CD4-positive, alpha-beta T cell treated with Interleukin-4 for 4 hours (primary cell): ENCODE measurements at places on chromosomes 3 and 15.
A peak's percentile ranks its signal among the peaks of the same experiment; 100 is the strongest.

- DNase-seq, result no peak
Measured at GRCh38 chr3:54600441-54601204, 327.2 kb downstream of the LRTM1 start.

GRCh38 chr15:101610611-101611000, 41.6 kb downstream of the TM2D3 start:
- no peak for DNase-seq

- DNase-seq, result no peak
Measured at GRCh38 chr3:194447161-194447560, 39.6 kb downstream of the ATP13A3 start.

DNA sequence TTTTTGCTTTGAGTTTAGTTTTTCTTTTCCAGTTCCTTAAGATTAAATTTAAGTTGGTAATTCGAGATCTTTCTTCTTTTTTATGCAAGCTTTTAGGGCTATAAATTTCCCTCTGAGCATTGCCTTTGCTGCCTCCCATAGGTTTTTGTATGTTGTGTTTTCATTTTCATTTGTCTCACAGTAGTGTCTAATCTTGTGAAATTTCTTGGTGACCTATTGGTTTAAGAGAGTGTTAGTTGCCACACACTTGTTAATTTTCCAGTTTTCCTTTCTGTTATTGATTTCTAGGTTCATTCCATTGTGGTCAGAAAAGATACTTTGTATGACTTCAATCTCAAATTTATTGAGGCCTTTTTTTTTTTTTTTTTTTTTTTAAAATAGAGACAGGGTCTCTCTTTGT, 18.3 kb upstream of the IL20RB start:
- DNase-seq, result peak; percentile 33

- no peak for DNase-seq
Measured at GRCh38 chr3:140113996-140114788, 179.2 kb downstream of the CLSTN2 start.

DNA sequence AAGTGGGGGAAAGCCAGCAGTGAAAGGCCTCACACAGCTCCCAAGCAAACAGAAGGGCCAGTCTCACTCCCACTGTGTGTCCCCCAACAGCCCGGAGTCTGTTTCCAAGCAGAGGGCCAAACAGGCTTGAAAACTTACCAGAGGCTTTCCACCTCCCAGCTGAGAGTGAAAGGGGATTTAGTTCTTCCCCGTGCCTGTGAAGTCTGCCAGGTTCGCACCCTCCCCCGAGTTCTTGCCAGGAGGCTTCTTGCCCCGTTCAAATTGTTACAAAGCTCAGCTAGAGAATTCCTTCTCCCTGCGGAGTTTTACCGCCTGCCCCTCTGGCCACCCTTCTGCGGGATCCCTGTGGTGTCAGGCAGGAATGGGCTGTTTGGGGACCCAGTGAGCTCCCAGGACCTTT, 68.0 kb upstream of the WNT7A start:
- DNase-seq, result no peak

- peak; percentile 2 for DNase-seq
Measured at GRCh38 chr15:35545316-35545823, 595 bp downstream of the DPH6 start.

DNA sequence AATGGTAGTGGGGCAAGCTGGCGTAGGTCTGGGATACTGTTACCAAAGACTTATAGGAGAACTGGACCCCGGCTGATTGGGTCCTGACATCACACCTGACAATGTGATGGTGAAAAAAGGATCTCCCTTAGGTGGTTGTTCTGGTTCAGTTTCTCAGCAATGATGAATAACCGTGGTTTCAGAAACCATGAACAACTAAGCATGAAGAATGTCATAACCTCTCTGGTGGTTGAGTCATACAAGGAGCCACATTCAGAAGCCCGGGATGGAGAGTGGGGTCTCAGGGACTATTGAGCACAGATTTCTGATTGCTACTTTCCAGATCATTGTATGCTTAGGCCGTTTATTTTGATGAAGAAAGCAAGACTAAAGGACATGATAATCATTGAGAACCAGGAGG, 17.4 kb downstream of the GPR160 start:
- no peak for DNase-seq

DNA sequence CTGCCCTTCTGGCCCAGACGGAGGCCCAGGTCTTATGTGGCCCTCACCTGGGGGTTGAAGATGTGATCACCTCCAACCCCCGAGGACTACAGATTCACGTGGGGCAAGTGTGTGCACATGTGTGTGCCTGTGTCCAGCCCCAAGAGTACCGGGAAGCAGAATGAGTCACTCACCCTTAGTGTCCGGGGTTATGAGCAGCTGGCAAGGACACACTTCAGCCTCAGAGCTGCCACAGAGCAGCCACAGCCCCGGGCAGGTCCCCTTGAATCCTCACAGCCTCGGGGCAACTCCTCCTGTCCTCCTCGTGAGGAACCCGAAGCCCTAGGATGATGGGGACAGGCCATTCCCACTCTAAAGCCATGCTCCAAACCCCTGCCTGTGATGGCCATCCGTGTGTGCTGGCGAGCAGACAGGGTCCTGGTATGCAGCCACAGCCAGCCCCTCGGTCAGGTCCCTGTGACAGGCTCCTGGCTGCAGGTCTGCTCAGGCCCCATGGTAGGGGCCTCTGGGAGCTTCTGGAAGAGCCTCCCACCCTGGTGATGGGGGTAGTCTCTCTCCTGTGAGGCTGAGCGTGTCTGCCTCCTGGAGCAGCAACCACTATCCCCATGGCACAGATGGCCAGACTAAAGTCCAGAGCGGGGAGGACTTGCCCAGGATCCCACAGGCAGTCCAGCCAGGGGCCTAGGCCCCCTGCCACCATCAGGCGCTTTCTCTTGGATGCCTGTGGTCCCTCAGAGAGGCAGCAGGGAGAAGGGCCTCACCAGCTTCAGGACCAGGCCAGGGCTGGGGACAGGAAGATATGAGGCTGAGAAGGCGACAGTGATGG, 852 bp downstream of the STAB1 start:
- DNase-seq, result no peak

DNA sequence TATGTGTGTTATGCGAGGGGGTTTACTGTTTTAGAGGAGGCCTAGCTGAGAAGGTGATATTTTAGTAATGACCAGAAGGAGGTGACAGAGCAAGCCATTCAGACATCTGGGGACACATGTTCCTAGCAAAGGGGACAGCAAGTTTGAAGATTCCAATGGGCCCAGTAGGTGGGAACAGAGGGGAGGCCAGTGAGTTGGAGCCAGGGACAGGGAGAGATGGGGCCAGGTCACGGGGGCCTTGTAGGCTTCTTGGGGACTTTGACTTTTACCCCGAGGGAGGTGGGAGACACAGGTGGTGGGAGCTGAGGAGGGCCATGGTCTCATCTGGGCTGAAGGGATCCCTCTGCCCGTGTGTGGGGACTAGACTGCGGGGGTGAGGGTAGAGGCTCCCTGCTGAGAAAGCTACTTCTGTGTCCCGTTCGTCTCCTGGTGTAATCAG, 72.5 kb downstream of the MGLL start:
- DNase-seq, result no peak

- no peak for DNase-seq
Measured at GRCh38 chr3:17765819-17766472, 23.5 kb upstream of the TBC1D5 start.

GRCh38 chr15:51681303-51681963, at the start of gene SCG3:
SCG3 (plus strand) TSS chr15:51681503; CDS start chr15:51681756, 253 bp downstream.
- DNase-seq, result peak; percentile 25

DNA sequence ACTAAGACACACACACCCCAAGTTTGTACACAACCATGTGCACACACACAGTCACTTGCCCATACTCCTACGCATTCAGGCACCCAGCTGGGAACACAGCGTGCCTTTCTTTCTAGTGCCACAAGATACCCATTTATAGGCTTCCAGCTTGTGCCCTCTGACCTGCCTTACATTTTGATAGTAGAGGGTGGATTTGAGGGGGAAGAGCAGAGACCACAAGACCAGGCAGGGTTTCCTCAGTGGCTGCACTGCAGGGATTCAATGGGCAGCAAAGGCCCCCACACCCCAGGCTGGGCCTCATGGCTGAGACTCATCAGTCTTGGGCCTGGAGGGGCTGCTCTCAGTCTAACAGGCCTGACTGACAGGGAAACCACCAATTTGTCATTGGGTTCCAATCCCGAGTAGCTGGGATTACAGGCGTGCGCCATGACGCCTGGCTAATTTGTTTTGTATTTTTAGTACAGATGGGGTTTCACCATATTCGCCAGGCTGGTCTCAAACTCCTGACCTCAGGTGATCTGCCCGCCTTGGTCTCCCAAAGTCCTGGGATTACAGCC, 18.8 kb upstream of the ANKDD1A start:
- DNase-seq, result peak; percentile 32

DNA sequence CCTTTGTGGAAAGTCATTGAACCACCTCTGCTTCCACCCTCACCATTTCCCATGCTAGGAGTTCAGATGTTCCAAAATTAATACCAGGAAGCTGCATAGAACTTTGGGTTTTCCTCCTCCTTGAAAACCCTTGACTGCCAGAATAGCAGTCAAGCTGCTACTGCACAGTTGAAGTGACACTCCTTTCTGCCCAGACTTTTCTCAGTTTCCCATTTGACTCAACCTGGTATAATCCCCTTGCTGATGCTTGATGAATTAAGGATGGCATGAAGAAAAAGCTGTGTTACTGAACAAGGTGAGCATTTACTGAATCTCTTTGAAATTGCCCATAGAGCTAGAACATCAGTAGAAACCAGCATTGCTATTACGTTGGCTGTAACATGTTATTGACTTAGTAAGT, 286.0 kb downstream of the EDEM1 start:
- DNase-seq, result no peak

- no peak for DNase-seq
Measured at GRCh38 chr3:120428924-120429323, 21.9 kb downstream of the FSTL1 start.

- DNase-seq, result no peak
Measured at GRCh38 chr3:127133971-127134370, 59.0 kb upstream of the PRR23E start.

DNA sequence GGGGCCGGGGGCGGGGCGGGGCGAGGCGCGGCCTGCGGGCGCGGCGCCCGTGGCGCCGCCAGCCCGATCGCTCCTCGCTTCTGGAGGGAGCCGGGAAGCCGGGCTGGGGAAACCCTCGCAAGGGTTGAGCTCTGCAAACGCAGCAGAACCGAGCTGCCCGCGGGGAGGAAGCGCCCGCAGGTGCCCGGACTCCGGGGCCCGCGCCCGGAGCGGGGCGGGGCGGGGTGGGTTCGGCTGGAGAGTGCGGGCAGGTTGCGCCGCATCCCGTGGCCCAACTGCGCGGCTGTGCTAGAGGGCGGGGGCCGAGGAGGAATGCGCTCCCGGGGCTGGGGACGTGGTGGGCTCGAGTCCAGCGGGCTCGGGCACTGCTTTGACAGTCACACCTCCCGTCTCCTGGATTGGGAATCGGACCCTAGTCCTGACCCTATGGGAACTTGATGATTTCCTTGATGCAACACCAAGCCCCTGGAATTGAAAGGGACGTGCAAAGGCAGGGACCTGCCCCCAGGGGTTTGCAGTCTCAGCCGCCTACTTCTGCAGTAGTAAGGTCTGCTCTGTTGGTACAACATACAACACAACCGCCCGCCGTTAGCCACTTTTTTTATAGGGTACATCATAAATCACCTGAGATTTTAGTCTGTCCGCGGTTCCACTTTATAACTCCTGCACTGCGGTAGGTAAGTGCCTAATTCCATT, 34.3 kb downstream of the ZBTB38 start:
- peak; percentile 65 for DNase-seq

DNA sequence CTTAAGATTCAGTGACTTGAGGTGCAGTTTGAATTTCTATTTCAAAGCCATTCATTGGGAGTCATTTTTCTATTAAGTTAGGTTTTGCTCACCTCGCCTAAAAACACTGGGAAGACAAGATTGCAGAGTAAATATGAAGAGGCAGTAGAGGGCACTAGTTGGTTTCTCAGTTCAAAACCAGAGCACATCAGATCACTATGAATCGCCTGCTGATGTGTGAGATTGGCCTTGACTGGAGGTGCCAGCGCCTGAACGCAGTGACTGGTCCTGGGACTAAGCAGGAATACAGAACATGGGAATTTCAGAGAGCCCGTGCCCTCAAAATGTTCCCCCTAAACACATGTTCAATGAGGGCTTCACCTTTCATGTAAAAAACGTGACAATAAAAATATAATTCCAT, 229.0 kb downstream of the ITPR1 start:
- peak; percentile 41 for DNase-seq

- DNase-seq, result no peak
Measured at GRCh38 chr3:184322731-184323487, 8.5 kb downstream of the EIF4G1 start.

DNA sequence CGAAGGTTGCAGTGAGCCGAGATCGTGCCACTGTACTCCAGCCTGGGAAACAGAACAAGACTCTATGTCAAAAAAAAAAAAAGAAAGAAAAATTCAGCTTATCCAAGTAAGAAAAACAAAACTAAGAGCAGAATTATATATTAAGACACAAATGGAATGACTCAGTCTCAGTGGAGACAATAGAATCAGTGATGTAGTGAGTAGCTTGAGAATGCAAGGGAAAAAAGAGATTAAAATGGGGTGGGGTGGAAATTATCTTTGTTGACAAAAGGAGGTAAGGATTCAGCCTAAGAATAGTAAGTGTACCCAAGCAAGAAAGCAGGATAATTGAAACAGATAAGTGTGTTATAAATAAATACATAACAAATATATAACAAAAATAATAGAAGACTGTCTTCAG, 70.7 kb downstream of the BLM start:
- no peak for DNase-seq

DNA sequence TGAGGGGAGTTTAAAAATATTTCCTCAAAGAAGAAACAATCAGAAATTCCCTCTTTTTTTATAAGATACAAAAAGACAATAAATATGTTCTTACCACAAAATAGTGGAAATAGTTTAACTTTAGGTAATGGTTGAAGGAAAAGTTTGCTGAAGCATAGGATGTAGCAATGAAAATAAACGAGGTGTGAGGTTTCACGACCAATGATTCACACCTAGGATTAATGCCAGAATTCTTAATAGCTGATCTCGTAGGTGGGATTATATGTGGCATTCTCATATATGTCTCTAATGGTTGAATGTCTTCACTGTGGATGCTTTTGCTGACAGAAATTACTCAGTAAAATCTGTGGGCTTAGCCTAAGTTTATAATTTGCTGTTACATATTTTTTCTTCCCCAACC, 467.7 kb downstream of the FGF12 start:
- DNase-seq, result no peak

- DNase-seq, result no peak
Measured at GRCh38 chr15:51075364-51075763, 19.3 kb downstream of the TNFAIP8L3 start.

GRCh38 chr15:101633356-101633755, 18.8 kb downstream of the TM2D3 start:
- no peak for DNase-seq

DNA sequence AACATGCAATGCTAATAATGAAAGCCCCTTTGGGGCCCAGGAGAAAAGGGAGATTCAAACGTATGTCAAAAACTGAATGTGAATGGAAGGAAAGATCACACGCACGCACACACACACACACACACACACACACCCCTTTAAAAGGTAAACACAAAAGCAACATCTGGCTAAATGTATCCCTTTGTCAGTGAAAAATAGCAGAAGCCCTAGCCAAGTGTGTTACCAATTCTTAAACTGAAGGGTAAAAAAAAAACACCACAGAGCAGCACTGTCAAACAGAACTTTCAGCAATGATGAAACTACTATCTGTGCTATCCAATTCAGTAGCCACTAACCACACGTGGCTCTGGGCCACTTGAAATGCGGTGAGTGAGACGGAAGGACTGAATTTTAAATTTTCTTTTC, 4.9 kb downstream of the RFTN1 start:
- peak; percentile 29 for DNase-seq

GRCh38 chr3:42130007-42130328, 38.8 kb downstream of the TRAK1 start:
- no peak for DNase-seq
